ENCODE measurements at places on chromosomes 7 and 10.

GRCh38 chr7:90774706-90775105 is 178.6 kb downstream of the CDK14 start:
- no peak for DNase-seq

DNA sequence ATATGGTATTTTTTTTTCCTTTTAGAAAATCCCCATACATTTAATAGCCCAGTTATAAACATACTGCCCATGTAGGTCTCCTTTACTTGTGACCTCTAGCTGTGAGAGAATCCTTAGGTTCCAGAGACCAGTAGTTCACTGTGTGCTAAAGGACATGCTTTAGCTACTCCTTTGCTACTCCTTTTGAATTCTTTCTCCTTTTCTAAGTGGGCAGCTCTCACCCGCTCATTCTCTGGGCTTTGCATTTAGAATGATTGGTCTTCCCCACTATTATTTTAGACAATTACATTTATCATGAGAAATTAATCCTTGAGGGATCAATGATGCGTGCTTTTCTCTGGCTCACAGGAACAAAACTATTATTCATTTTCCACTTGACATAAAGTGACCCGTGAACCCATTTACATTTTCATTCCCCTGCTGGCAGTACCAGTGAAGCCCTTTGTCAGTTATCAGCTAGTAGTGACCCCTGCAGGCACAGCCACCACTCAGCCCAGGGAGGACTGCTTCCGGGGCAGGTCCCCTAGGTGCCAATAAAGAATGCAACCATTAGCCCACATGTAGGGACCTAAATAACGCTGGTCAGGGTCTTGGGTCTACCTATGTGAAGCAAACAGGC is 844.3 kb downstream of the CNTNAP2 start:
- DNase-seq = no peak

DNA sequence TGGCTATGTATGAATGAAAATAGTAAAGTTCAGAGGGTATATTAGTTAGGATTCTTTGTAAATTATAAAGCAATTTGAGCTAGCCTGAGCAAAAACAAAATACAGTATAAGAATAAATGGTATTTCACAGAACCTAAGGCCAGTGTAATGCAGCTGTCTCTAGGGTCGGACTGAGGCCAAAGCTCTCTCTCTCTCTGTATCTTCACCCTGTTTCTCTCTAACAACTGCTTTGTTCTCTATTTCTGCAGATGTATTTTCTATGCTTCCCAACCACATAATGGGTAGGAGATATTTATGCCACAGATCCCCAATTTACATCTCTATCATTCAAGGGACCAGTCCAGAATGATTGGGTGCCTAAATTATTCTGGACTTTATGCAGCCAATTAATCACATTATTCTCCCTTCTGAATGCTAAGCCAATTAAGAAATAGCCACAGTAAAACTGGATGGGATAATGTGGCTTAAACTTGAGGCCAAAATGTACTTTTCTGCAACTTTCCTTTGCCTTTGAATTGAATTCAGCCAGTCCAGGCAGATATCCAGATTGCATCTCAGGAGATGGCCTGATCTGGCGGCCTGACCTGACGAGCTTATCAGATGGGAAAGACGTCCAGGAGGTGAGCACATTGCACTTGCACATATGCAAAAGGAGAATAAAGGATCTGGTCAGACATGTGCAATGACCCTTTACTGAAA is 24.6 kb upstream of the IMMP2L start:
- DNase-seq = no peak

- DNase-seq = no peak
Measured at GRCh38 chr7:43179393-43179792, 66.9 kb downstream of the HECW1 start.

DNA sequence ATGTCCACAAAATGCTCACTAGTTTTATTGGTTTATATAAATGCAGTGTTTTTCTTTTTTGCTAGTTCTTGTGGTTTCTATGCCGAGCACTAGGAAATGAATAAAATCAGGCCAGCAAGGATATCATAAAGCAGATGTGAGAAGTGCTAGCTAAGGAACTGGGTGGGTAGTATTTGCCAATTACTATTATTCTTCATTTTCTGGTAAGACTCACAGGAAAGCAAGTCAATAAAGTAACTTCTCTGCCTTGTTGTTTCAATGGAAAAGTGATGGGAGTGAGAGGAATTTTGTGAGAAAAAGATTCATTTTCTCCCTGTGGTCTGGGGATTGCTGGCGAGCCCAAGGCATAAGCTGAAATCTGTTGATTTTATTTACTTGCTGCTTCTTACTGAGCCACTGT is 50.5 kb upstream of the TRIL start:
- DNase-seq = no peak

- no peak for DNase-seq
Measured at GRCh38 chr10:98953251-98953650, 282.4 kb downstream of the HPSE2 start.

- no peak for DNase-seq
Measured at GRCh38 chr7:1590887-1591286, 21.1 kb upstream of the PSMG3 start.

- no peak for DNase-seq
Measured at GRCh38 chr10:59633063-59633462, 76.6 kb downstream of the SLC16A9 start.

DNA sequence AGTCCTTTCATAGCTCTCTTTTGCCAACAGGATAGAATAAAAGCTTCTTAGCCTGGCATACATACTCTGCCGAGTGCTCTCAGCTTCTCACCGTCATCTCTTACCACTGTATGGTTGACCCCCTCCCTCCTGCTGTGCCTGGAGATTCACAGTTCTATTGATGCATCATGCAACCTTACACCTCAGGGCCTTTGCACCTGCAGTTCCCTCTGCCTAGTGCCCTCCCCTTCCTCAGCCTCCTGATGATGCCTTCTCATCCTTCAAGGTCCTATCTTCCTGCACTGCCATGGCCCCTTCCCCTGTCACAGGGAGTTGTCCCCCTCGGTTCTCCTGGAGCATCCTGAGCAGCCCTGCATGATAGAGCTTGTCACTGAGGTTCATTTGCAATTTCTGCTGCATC is 81.5 kb downstream of the CDH23 start:
- DNase-seq = no peak

DNA sequence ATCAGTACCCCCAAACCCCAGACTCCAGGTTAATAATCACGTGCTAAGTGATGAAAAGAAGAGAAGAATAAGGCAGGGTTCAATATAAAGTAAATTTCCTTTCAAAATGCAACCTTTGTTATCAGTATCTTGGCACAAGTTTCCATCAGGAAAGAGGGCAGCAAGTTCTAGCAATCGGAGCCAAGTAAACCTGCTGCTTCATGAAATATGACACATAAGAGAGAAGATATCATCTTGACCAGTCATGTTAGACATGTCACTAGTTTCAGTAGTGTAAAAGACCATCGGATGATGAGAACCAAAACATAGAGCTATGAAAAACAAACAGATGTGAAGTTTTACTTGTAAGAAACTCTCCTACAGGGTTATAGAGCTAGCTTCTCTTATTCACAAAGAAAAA is 44.0 kb downstream of the AASS start:
- no peak for DNase-seq

DNA sequence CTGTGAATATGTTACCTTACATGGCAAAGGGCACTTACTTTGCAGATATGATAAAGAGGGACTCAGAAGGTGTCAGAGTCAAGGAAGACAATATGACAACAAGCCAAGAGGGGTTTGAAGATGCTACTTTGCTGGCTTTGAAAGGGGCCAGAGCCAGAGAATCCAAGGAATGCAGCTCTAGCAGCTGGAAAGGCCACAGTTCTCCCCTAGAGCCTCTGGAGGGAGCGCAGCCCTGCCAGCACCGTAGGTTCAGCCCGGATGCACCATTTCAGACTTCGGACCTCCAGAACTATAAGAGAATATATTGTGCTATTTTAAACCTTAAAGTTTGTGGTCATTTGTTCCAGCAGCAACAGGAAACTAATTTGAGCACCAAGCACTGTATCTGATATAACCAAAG is 32.9 kb upstream of the WDR11 start:
- DNase-seq = no peak

DNA sequence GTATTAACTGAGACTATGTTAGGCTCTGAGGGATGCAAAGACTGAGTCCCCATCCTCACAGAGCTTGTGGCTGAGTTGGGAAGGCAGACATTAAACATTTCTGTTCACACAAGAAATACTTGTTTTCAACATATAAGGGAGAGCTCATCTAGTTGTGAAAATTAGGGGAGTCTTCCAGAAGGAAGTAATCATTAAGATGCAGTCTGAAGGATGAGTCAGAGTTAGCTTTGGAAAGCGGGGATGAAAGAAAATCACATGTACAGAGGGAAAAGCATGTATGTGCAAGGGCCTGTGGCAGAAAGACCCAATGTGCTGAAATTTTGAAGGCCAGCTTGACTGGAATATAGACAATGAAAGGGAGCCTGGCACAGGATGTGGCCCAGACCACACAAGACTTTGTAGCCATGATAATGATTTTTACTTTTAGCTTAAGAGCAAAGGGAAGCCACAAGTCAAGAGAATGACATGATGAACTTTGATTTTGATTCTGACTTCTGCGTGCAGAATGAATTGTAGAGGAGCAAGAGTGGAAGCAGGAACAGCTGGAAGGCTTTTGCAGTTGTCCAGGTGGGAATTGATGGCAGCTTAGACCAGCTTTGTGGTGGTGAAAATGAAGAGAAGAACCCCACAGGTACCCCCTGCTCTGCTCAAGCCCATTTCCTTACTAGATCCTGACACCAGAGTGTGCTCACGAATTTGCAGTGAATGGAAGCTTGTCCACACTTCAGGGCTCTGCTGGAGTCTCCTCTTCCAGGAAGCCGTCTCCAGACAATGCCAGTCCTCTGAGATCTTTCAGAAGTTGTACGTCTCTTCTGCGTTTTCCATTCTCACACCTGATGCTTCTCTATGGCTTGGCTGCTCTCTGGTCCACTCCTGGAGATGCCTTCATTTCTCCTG is 115.6 kb downstream of the ATXN7L1 start:
- DNase-seq = no peak

GRCh38 chr10:14560274-14560673 is 214.4 kb downstream of the FAM107B start:
- no peak for DNase-seq

- no peak for DNase-seq
Measured at GRCh38 chr10:45354261-45354660, 19.8 kb upstream of the ALOX5 start.

GRCh38 chr10:94602729-94603515 is 57.3 kb downstream of the HELLS start:
- no peak for DNase-seq

GRCh38 chr10:100508691-100509150 is 10.9 kb downstream of the SEC31B start:
- DNase-seq = no peak

GRCh38 chr10:70331486-70332268 is 47.9 kb upstream of the NPFFR1 start:
- no peak for DNase-seq

DNA sequence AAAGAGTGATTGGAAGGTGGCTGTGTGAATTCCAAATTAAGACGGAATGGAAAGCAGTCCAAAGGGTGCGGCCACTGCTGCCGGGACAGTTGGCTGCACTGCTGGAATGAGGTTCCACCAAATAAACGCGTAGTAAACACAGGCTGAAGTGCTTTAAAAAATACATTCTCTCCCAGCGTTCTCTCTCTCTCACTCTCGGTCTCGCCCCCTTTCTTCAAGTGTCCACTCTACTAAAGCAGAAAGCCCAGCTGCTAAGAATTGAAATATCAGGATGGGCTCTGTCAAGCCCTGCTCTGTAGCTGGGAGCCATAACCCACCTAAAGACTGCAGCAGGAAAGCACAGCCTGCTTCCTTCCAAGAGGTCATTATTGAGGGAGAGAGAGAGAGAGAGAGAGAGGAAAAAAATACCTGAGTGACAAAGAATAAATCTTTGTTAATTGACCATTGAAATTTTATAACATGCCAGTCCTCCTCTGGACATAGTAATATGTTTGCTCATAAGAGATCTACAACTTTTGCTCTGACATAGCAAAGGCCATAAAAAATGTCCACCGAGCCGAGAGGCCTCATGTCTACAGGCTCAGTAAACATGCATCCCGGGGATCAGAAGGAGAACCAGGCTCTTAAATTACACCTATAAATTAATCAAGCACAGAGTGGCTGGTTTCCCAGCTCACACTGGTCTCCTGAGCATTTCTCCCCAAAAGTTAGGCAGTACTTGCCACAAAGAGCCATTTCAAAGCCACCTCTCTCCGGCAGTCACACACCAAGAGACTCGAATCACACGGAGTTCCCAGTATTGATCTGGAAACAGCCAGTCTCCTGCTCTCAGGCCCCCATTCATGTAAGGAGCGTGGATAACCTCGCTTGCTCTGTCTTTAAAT is 72.8 kb downstream of the FGFR2 start:
- DNase-seq = no peak

- no peak for DNase-seq
Measured at GRCh38 chr10:3111621-3112163, 44.3 kb downstream of the PFKP start.

GRCh38 chr7:5494320-5494682 is 70.7 kb upstream of the TNRC18 start:
- no peak for DNase-seq

DNA sequence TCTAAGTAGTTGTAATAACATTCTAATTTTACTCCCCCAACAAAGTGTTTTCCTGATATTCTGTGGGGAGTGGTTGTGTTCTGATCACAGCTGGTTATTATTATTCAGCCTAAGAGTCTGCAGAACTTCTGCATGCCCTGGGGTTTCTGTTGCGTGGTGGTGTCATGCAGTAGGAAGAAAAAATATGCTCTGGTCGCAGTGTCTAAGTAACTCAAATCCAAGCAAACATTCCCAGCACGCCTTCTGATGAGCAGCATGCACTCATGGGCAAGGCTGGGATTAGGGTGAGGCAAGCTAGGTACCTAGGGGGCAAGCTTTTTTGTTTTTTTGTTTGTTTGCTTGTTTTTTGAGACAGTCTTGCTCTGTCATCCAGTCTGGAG is 112.8 kb upstream of the KMT2E start:
- no peak for DNase-seq

- DNase-seq = no peak
Measured at GRCh38 chr7:80324032-80324431, 187.8 kb downstream of the GNAT3 start.

GRCh38 chr10:133046390-133046765 is 41.3 kb upstream of the ADGRA1 start:
- DNase-seq = no peak

- DNase-seq = no peak
Measured at GRCh38 chr7:131385039-131385605, 57.4 kb downstream of the MKLN1 start.
